GM23248 (cell line): ENCODE measurements at places on chromosomes 16 and 17. TPM values are rescaled to one million over a fixed set of nuclear protein-coding genes. Genes with fewer than 3 reads are reported as not detected.

The SSTR5 gene
- not detected in 2 replicates for polyA plus RNA-seq

The RND2 gene
- 0.18 and 0.30 TPM in 2 replicates for polyA plus RNA-seq

The GPS2 gene
- 53.8 and 59.4 TPM in 2 replicates for polyA plus RNA-seq

The WNT3 gene
- 1.7 and 2.1 TPM in 2 replicates for polyA plus RNA-seq

The TBC1D3K gene
- not detected in 2 replicates for polyA plus RNA-seq
